Natural killer cell (primary cell): ENCODE measurements at places on chromosomes 5 and 9. TPM values are rescaled to one million over a fixed set of nuclear protein-coding genes. Genes with fewer than 3 reads are reported as not detected.

DNA sequence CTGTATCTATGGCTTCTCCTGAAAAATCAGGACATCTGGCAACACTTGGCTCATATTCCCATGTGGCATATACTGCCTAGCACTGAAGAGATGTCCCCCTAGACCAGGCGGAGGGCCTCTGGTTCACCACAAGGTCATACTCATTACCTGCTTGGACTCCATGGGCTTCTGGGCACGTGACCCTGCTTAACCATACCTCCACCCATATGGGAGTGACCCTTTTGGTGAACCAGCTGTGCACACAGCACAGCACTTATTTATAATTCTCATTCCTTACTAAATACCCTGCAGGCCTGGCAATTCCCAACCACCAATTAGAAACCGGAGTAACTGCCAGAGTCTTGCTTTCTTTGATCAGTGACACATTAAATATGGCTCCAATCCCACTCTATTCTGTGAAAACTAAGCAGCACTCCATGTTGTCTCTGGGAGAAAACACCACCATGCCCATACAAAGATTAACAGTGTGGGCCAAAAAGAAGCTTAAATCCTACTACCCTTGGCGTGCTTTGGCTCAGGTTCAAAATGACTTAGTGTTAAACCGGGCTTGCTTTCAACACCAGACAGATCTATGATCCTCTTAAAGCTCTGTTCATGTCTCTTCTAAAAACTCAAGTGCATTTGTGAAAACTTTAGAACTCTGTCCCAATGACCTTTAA lies 57.7 kb downstream of the MTMR12 start:
- DNase-seq: no peak

GRCh38 chr9:137314561-137315560 lies 12.8 kb upstream of the NRARP start:
- no peak for DNase-seq

- DNase-seq: no peak
Measured at GRCh38 chr5:159907689-159908590, 8.3 kb upstream of the ADRA1B start.

DNA sequence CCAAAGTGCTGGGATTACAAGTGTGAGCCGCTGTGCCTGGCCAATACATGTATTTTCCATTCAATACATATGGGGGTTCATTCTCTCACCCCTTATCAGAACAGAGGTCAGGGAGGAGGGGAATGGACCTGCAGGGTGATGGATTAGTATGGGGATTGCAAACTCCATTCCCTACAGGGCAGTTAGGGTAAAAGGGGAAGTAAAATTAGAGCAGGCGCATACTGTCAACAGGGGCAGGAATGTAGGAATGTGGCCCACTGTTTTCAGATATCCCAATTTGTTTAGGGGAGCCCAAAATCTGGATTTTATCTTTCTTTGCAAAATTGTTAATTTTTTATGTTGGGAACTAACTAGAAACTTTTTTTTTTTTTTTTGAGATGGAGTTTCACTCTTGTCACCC lies 46.4 kb upstream of the SLC44A1 start:
- DNase-seq: no peak

GRCh38 chr5:151758430-151759241 lies at the start of gene ATOX1:
Gene ATOX1 (minus strand): TSS chr5:151758631. CDS start chr5:151758551, 80 bp downstream.
- peak; percentile 95 for DNase-seq

TXNDC8 gene
- total RNA-seq: not detected

TMEM232 gene
- total RNA-seq: 0.66 TPM
